ENCODE measurements at places on chromosomes 5 and 9.

- no peak for DNase-seq
Observed at GRCh38 chr9:136024696-136025316, 63.6 kb upstream of the UBAC1 start.

DNA sequence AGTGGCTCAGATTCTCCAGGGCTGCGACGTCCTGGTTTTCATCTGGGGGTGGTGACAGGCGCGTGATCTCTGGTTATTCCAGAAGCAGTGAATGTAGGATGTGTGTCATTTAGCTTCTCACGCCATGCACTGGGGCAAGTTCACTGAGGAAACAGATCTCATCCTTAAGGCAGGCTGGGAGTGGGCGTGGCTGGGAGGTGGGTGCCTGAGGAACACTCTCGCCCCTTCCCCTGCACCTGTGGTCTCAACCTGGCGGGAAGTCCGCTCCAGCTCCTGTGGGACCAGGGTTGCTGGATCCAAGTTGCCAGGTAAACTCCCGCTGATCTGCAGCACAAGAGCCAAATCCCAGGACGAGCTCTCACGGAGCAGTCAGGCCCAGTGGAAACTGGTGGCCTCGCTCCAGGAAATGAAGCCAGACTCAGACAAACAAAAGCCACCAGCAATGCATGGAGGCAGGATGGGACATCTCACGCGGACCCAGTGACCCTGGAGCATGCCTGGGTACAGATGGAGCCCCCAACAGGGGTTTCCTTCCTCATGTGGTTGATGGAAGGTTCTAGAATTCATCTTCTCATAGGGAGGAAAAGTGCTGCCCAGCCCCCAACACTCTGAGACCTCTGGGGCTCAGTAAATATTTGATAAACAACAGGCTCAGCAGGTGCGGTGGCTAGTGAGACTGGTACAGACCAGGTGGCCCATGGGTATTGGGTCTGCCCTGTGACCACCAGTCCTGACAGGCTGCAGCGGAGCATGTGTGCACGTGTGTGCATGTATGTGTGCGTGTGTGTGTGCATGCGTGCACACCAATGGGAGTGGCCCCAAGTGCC is 16.3 kb upstream of the SLC12A7 start:
- DNase-seq, result no peak

GRCh38 chr5:126645132-126645531 is 44.4 kb downstream of the PHAX start:
- DNase-seq, result peak; percentile 12

GRCh38 chr9:114619191-114619761 is 8.2 kb downstream of the TMEM268 start:
- no peak for DNase-seq

DNA sequence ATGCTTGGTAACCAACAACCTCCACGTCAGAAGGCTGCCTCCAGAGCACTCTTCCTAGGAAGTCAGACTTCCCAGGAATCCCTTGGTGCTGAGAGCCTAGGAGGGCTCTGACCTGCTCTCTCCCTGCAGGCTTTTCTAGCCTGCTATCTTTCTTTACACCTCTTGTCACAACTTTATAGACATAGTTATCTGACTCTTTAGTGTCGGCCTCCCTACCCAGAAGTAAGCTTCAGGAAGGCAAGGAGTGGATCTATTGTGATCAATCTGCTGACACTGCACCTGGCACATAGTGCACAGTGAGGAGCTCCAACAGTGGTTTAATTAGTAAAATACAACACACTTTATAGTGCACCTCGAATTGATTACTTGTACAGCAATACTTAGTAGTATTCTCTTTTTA is 2.3 kb downstream of the AFAP1L1 start:
- DNase-seq, result no peak

DNA sequence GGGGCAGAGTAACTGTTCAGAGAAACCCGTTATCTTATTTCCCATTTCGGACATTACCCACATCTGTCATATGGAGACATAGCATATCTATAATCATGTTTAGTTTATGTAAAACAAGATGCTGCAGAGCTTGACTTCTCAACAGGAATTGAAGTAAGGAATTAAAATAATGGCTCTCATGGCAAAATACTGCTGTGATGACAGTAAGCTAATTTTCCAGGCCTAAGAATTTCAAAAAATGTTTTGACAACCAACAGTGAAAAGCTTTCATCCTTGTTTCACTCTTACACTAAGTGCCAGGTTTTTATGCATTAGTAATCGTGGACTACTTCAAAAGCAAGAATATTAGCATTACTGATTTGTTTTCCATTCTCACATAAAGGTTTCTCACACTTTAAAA is 518.2 kb downstream of the PTPRD start:
- DNase-seq, result no peak

- DNase-seq, result no peak
Observed at GRCh38 chr5:133939668-133940067, 28.8 kb downstream of the C5orf15 start.

DNA sequence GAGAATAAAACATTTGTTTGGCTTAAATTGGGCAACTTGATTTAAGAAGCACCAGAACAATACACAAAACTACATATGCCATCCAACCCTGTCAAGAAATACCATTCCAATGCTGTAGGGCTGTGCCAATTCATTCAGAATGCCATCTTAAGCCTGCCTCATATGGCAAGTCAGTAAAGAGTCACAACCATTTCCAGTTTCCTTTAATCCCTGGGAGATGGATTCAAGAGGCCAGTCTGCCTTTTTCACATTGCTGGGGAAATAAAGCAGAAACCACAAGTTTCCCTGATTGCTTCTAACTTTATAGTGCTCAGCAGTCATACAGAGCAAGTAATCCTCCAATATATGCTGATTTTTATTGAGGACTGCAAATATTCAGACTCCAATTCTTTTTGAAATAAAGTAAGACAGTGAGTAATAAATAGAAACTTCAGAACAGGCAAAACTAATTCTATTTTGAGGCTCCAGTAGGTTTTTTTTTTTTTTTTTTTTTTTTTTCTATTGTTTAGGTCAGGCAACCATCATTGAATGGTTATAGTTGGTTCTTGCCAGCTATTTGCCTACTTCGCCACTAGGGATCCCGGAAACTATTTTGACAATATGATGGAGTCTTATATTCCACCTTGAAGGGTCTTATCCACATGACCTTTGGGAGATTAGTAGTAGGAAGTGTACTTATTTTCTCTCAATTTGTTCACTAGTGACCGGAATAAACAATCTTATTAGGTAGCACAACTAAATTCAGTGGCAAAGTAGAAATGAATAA is 400.9 kb upstream of the MEF2C start:
- no peak for DNase-seq

DNA sequence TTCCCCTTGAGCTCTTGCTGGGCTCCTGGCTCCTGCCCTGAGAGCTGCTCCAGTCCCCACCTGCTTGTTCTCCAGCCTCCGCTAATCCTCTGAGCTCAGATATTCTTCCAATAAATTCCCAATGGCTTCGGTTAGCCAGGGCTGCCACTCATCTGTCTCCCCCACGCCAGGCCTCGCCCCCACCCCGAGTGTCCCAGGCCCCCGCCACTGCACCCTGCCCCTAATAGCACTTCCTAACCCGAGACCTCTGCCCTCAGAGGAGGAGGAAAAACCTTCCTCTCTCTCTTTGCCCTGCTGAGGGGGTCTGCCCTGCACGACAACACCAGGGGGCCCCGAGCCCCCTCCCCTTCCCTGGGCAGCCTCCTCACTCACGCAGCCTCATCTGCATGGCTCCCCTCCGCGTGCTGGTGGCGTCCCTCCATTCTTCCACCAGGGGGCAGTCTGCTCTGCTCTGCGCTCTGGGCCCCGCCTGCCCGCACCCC is 5.4 kb upstream of the LCN15 start:
- DNase-seq, result no peak

- DNase-seq, result no peak
Observed at GRCh38 chr5:18566671-18567070, 932.4 kb downstream of the TAF11L14 start.

- peak; percentile 72 for DNase-seq
Observed at GRCh38 chr9:130445268-130445983, 665 bp downstream of the ASS1 start.

DNA sequence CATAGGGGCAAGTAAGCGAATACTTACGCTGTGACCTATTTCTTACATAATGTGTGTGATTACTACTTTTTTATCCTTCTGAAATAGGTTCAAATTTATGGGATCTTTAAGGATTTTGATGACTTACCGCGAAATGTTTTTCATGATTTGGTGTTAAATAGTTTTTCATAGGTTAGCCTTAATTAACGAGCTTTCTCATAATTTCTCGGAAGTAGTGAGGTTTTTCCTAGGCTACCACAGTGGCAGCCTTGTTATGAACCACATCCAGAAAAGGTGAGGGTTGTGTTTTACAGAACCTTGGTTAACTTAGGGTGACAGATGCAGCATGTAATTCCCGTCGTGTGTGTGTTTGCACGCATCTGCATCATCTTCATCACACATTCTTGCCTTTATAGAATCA is 1.3 kb downstream of the SH3GL2 start:
- DNase-seq, result no peak

DNA sequence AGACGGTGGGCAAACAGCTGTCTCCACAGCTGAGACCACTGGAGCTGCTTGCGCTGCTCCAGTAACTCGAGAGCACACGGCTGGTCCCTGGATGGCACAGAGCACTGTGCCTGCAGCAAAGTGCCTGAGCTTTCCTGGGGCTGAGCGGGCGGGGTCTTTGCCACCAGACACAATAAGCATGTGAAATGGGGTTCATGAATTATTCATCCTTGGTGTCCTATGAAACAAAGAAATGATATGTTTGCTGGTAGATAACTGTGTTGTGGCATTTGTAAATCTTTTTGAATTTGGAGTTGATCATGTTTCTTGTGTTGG is 151.7 kb upstream of the MPDZ start:
- no peak for DNase-seq

DNA sequence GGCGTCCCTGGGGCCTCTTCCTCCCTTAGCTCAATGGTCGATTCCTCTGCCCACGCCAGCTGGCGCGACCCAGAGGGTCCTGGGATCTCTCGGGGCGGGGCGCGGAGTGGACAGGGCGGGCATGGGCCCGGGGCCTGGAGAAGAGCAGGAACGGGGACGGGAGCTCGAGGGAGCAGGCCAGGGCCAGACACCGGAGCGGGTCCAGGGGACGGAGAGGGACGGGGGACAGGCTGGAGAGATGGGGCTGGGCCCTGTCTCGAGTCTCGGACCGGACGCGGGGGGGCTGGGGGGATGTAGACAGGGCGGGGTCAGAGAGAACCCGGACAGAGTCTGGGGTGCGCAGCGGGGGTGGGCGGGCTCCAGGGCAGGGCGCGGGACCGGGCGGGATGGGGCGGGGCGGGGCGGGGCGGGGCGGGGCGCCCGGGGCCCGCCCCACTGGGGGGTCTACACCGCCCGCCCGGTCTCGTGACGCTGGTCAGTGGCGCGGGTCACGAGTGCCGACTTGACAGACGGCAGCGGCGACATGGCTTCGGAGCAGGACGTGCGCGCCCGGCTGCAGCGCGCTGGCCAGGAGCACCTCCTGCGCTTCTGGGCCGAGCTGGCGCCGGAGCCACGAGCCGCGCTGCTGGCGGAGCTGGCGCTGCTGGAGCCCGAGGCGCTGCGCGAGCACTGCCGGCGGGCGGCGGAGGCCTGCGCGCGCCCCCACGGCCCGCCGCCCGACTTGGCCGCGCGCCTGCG is at the start of gene UAP1L1:
UAP1L1 (plus strand) TSS at position 508 of the 738 bp plus-strand sequence; CDS start at position 524, 16 bp downstream.
- peak; percentile 66 for DNase-seq

DNA sequence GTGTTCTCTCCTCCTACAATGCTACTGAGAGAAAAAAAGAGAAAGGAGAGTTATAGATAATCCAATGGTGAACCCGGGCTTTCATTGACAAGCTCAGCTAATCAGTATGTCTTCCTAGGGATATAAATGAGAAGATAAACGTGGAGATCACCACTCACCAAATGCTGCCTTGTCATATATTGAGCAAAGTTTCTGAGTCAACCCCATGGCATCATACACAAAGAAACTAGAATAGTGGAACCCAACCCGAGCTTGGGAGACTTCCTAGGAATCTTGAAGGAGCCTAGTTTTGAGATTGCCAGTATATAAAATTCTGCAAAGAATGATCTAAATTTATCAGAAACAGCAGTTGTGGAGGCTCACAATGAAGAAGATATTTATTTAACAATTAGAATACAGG is 47.8 kb downstream of the PTPN3 start:
- no peak for DNase-seq

DNA sequence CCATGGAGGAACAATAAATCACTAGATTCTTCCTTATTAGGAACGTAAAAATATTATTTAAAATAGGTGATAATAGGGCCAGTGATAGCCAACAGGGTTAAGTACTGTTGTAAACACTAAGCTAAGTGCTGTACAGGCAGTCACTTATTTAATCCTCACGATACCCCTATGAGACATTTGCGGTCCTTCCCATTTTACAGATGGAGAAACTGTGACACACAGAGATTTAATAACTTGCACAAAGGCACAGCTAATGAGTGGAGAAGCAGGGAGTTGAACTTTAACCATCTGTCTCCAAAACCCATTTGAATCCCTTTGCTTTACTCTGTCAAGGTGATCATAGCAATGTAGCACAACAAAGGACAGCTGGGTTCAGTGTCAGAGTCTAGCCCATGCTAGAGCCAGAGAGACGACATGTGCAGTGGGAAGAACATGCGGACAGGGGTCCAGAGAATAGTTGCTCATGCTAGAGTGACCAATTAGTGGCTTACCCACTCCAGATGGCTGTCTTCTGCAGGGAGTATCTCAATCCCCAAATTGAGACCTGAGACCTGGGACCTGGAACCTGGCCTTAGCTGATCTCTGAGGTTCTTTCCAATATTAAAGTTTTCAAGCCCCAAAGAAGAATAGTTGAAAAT is 28.9 kb downstream of the STXBP1 start:
- DNase-seq, result no peak

- DNase-seq, result no peak
Observed at GRCh38 chr5:34017254-34017653, 9.4 kb upstream of the AMACR start.

DNA sequence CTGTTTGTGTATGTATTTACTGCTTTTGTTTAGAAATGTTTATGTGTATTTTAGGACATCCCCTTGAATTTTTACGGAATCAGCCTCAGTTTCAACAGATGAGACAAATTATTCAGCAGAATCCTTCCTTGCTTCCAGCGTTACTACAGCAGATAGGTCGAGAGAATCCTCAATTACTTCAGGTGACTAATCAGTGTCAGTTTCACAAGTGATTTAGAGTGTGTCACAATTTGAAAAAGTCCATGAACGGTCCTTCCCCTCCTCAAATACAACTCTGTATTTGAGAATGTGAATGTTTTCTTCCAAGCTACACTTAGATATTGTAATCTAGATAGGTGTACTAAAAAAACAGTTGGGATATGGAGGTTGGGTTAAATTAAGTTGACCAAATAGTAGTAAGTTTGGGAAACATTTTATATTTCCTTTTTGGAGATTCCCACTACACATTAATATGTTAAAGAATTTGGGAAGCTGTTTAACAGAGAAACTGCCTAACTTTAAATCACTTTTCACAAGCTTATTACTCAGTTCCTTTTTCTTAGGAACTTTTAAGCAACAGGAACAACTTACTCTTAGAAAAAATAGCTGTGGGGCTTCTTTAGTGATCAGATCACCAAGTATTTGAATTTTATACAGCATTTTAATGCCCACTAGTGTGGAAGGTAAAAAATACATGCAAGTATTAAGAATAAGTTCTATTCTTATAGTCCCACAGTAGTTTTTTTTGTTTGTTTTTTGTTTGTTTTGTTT is 40.9 kb downstream of the RAD23B start:
- DNase-seq, result no peak
